ENCODE measurements at places on chromosomes 6 and 20.

- DNase-seq: no peak
Measured at GRCh38 chr6:125480571-125480970, 178.8 kb upstream of the HDDC2 start.

- no peak for DNase-seq
Measured at GRCh38 chr6:48747040-48747439, 636.0 kb upstream of the PTCHD4 start.

DNA sequence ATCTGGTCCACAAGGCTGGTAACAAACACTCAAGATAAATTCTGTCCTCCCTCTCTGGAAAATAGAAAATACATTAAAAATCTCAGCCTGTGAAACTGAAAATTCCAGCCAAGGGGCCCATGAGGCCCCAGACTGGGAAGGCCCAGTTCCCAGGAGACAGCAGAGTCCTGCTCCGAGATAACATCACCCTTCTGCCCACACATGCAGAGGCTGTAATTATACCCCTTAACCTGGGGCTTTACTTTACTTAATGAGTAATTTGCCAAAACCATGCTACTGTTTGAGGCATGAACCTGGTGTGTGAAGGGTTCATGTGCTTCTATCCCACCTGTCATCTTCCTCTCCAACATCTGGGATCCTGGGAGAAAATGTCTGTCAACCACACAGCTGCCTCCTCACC is 398.9 kb upstream of the SULF2 start:
- DNase-seq: no peak

DNA sequence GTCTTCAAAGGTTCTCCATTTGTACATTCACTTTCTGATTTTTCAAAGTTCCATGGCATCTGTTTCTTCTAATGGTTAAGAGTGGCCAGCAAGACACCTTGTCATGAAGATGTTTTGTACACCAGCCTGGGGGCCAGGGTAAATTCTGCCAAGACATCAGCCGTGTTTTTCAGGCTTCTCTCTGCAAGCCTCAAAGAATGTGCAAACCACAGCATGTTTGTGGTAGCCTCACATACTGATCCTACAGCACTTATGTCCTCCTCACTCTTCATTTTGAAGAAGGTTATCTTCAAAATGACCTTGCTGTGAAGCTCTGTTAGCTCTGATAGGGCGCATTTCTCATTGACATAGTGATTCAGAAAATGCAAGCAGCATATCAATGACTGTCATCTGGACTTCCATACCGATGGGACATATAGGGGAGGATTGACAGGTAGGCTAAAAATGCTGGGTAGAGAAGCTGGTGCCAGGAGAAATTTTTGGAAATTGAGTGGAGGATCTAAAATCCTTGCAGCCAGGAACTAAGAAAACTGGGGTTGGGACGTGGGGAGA is 59.3 kb upstream of the SPTLC3 start:
- no peak for DNase-seq

GRCh38 chr6:163965426-163966348 is 551.2 kb downstream of the QKI start:
- DNase-seq: no peak

DNA sequence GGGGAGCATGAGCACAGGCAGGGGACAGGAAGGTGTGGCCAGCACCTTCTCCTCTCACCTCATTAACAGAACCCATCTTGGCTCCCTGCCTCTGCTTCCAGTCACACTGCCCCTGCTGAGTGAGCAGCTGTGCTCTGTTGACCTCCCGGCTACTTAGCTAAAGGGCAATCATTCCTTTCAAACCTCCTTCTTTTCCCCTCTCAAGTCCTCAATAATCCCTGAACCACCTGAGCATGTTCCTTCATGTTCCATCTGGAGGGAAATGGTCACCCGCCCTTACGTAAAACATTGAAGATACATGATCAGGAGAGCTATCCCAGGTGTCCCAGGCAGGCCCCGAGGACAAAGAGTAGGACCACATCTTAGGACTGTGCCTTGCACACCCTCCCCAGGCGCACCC is 21.7 kb upstream of the MRPS10 start:
- no peak for DNase-seq

DNA sequence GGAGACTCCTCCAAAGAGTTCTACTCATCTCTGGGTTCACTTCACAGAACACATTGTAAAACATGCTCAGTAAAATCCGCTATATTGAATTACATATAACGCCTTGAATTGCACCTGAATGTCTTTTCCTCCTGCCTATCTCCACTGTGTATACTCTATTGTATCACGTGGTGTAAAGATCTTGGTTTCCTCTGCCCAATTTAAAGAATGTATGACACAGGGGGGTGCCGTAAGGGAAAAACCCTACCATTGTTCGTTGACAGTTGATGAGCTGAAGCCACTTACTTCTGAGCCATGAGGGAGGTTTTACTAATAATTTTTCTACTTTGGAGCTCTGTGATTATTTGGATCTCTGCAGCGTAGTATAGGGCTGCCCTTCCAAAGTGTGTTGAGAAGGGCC is 6.0 kb downstream of the ASF1A start:
- DNase-seq: peak; percentile 4

DNA sequence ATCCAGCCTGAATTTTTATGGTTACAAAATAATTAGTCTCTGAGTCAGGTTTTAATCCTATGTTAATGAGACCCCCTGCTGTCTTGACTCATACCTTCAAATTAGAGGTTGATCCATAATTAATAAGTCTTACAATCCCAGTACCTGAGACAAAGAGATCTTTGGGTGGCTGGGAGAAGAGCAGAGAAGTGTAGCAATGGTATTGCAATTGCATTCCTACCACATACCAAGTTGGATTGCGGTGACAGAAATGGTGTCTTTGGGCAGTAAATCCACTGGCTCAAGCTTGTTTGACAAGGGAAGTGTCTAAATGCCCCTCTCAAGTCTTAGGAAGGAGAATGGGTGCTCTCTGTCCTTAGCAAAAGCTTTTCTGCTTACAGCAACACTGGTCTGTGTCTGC is 150.4 kb downstream of the BTBD3 start:
- no peak for DNase-seq

DNA sequence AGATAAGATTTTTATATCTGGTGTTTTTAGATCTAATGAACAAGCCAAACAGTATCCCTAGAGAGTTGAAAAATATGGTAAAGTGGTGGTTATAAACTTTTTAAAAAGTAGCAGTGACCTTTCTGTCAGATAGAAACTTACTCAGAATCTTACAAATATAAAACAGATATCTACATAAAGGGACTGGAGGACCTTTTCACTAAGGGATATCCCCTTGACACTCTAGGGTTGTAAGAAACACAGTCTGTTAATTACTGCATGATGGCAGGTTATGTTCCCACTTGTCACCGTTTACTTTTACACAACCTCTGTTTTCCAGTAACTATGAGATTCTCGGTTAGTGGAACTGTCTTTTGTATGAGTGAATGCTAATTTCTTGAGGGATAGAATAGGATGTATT is 11.5 kb downstream of the CFAP206 start:
- DNase-seq: no peak

GRCh38 chr6:155340464-155341129 is 26.3 kb upstream of the TFB1M start:
- DNase-seq: no peak

DNA sequence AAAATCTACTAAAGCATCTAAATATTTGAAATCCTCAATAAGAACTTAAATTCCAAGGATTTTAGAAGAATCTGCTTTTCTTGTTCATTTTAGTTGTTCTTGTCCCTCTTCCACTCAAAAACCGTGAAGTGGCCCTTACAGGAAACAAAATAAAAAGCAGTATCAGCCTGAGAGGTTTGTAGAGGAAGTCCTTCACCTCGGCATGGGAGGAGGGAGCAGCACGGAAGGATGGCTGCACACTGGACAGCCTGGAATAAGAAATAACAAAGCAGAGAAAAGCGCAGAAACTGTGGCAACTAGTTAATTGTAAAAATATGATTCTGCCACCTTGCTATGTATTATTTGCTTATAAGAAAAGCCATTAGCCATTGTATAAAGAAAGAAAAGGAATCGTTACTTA is 46.1 kb downstream of the RALGAPA2 start:
- DNase-seq: no peak

- no peak for DNase-seq
Measured at GRCh38 chr6:39806278-39806677, 14.1 kb downstream of the DAAM2 start.

DNA sequence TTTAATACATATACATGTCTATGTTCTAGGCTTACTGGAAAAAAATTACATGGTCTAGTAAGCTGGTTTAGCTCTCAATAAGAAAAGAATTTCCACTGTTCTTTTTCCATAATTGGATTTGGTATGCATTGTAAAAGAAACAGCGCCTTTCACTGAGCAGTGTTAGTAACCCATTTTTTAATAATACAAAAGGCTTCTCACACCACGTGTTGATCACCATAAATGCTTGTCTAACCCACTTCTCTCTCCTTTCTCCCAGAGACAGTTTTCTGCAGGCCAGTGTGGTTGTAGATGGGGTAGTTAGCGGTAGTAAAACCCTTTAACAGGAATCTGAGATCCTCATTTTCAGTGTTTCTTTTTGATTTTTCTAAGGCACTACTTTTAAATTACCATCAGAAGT is 348.7 kb upstream of the MANEA start:
- DNase-seq: no peak

- no peak for DNase-seq
Measured at GRCh38 chr6:39268721-39269120, 39.4 kb upstream of the KCNK5 start.

DNA sequence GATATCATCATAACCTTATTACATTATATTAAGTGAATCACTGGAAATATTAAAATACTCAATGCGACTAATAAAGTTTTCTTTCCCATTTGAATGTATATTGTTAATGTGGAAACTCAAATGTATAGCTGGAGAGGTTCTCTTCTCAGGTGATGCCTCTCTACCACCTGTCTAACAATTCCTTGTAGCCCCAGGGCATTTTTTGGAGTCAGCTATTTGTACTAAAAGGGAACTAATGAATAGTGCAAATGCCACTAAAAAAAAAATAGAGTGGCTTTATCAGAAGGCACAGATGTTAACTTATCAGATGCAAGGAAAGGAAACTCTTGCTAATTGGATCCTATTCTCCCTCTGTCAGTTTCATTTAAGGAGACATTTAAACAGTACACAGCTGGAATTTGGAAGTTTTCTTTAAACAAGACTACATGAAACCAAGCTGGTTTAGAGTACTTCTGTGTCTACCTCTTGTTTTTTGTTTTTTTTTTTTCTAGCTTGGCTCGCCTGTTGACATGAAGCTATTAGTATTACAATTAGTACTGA is 897.0 kb upstream of the SLC35B3 start:
- no peak for DNase-seq

DNA sequence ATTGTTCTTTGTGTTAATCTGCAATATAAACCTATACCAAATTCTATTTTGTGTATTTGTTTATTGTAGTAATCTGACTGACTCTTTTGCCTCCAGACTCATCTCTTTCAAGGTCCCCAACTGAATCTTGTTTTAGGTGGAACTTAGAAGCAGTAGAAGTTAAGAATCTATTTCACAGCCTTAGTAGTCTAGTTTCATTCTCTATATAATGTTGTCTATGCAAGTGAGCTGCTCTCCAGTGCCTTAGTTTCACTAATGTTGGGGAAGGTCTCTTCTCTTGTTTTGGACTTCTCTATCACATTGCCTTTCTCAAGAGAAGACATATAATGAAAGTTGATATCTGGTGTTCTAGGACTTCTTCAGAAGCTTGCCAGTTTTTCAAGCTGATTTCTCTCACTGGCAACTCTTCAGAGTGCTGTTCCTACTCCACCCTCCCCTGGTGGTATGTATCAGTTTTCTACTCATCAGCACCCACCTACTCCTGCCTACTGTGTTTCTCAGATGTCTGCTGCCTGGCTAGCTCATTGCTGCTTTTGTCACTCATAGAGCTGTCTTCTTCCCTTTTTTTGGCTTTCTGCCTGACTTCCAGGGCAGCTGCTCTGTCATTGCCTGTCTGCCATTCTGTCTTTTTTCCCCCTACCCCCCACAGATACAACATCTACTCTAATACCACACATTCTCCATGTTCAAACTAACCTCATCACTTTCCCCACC is 82.1 kb downstream of the PTPRA start:
- no peak for DNase-seq

DNA sequence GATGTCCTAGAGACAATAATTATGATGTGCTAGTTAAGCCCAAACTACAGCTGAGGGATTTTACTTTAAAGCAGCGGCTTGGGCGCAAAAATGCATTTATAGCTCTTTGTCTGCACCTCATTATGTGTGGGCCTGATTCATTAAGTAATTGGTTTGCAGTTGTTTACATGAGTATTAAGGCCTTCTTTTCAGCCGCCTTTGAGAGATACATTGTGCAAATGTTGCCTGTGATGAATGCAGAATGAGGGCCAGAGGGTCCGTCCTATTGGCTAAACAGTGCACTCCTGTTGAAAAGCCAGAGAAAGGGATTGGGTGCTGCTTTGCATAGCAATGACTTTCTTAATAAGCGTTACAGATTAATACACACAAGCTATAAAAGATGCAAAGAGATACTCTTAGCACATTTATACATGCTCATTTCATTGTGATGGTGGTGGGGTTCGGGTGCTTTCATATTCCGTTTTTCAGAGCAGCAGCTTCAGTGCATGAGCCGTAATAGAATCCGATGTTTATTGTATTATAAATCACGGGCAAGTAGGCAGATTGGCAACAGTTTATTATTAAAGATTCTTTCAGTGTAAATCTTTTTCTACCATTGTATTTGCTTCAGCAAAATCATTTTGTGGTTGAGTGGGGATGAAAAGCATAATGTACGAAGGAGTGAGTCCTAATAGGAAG is 68.2 kb upstream of the XRN2 start:
- no peak for DNase-seq

GRCh38 chr6:15342114-15342513 is 96.2 kb downstream of the JARID2 start:
- no peak for DNase-seq

GRCh38 chr6:44740566-44741120 is 353.1 kb downstream of the CDC5L start:
- DNase-seq: no peak

GRCh38 chr6:147954938-147955337 is 387.7 kb upstream of the SASH1 start:
- DNase-seq: no peak

GRCh38 chr6:149544646-149545257 is 1.1 kb downstream of the PPIL4 start:
- DNase-seq: no peak

DNA sequence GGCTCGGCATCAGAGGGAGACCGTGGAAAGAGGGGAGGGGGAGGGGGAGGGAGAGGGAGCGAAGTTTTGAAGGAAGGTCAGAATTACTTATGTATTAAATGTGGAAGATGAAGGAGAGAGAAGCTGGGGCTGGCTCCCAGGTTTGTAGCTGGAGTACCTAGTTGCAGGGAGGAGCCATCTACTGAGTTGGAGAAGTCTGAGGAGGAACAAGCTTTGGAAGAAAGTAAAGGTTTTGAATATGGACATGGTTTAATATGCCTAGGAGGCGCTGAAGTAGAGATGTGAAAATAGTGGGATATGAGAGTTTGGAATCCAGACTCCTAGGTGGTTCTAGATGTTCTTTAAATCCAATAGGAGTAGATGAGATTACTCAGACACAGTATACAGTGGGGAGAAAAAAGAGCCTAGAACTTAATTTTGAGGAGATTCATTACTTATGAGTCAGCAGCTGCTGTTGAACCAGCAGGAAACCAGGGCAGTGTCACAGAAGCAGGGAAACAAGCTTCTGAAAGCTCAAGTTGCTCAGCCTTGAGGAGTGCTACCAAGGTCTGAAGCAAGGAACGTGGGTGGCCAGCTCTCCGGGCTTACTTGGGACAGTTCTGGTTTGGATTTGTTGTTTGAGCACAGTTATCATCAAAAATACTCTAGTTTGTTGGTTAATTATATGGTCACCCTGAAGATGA is 149.3 kb downstream of the UTRN start:
- DNase-seq: no peak

GRCh38 chr6:52672412-52673025 is 1.6 kb downstream of the TMEM14A start:
- no peak for DNase-seq
